ENCODE measurements at places on chromosomes 13 and 19.

DNA sequence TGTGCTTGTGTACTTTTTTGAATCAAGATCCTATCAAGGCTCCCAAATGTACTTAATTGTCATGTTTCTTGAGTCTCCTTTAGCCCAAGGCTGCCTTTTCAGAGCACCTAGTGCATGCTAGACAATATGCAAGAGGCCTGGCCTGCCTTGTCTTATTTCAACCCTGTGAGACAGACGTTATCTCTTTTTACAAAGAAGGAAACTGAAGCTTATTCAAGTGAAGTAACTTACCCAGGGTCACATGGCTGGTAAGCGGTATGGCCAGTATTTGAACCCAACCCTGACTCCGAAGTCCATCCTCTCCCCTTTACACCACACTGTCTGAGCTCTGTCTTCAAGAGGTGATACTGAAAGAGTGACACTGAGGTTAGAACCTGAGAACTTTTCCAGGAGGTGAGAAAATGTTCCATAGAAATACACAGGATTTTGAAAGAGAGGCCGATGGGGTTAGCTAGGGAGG, 505.1 kb downstream of the FOXO1 start:
- DNase-seq, result no peak

DNA sequence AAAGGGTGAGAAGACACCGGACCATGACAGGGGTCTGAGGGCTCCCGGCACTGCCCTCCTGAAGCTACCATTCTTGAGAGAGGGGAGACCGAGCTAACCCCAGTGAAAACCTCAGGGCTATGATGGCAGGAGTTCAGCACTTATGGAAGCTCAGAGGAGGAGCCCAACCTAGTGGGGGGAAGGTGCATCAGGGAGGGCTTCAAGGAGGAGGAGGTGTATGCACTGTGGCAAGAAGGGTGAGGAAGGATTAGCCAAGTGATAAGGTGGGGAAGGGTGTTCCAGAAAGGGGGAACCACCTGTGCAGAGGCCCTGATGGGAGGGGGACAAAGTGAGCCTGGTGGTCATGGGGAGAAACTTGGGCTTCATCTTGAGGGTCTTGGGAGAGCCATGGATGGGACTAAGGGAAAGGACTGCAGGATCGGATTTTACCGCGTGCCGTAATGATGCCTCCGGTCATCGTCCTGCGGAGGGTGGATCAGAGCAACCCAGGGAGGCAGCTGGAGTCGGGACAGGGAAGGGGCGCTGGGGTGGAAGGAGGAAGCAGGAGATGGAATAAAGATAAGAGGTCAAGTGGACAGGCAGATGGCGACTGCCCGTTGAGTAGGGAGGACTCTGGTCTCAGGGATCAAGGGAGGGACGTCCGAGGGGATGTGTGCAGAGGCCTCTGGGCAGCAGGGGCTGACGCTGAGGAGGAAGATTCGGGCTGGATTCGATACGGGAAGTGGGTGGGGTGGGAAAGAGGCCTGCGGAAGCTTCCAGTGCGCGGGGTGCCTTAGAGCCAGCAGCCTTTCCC, 13.3 kb upstream of the PSMD8 start:
- DNase-seq, result no peak

GRCh38 chr13:39273953-39274738, 235.9 kb downstream of the NHLRC3 start:
- DNase-seq, result no peak

DNA sequence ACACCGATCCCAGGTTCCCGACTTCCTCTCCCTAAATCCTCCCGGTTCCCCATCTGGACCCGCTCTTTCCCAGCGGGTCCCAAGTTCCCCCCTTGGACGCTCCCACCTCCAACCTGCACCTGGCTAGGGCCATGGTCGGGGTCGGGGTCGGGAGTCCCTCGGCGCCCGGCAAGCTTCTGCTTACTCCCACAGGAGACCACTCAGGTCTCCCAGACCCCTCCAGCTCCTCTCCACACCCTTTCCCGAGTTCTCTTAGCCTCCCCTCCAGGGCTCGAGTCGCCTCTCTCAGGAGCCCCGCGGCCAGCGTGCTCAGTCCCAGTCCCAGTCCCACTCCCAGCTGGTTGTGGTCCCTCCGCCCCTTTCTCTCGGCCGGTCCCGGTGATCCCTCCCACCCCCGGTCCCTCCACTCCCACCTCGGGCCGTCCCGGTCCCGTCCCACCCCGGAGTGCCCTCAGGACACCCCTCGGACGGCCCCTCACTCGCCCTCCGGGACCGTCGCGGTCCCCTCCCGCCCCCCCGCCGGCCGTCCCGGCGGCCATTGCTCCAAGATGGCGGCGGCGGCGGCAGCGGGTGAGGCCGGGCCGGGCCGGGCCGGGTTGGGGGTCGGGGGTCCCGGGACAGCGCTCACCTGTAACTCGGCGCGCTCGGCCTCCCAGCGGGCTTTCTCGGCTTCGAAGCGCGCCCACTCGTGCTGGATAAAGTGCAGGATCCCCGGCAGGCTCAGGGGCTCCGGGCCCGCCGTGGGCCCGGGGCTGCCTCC, at the start of gene FKRP:
Gene FKRP (plus strand): TSS at position 537 of the 760 bp plus-strand sequence. CDS start 9,394 bp downstream, outside the sequence.
- no peak for DNase-seq

- no peak for DNase-seq
Measured at GRCh38 chr19:5436106-5436947, 18.9 kb upstream of the ZNRF4 start.

- no peak for DNase-seq
Measured at GRCh38 chr13:23743278-23744076, 145.7 kb downstream of the MIPEP start.

All from vagina (tissue), 2 donors.